ENCODE measurements at places on chromosomes 7 and 10.
A peak's percentile ranks its signal among the peaks of the same experiment; 100 is the strongest.

DNA sequence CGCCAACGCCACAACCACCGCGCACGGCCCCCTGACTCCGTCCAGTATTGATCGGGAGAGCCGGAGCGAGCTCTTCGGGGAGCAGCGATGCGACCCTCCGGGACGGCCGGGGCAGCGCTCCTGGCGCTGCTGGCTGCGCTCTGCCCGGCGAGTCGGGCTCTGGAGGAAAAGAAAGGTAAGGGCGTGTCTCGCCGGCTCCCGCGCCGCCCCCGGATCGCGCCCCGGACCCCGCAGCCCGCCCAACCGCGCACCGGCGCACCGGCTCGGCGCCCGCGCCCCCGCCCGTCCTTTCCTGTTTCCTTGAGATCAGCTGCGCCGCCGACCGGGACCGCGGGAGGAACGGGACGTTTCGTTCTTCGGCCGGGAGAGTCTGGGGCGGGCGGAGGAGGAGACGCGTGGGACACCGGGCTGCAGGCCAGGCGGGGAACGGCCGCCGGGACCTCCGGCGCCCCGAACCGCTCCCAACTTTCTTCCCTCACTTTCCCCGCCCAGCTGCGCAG is 424 bp downstream of the EGFR start:
- no peak for DNase-seq

- no peak for DNase-seq
Observed at GRCh38 chr7:99219985-99220384, 12.1 kb upstream of the KPNA7 start.

DNA sequence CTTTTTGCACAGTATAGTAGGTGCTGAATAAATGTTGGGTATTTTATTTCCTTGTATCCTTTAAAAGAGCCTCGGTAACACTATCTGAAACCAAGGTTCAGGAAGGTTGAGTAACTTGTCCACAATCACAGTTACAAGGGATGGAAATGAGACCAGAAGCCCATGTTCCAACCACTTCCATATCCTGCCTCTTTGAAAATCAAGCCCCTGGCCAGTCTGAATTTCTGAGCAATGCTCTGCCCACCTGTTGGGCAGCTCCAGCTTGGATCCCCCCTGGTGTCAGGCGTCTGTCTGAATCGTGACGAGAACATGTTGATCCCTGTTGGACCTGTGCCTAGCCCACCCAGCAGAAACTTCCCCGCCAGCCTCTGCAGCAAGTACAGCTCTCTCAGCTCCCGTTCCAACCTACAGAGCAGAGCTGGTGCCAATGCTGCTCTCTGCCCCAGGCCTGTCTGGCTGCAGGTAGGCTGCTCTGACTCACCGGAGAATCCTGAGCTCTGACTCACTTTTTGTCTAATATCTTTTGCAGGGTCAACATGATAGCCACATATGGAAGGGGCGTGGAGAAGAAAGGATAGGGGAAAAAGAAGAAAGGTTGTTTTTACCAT is 595.5 kb downstream of the INHBA start:
- DNase-seq = no peak

DNA sequence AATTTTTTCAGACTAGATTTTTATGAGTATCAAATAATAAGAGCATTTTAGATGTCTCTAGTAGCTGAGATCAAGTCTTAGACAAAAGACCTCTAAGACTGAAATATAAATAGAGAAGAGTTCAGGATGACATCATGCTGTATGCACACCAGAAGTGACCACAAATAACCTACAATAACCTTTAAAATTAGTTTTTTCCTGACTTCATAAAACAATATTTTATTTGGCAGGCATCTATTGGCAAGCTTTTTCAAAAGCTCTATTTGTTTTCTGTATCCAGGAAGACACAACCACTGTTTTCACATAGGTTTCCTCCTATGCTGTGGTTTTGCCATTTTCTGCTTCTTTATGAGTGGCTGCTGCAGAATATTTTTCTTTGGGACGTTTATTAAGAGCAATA is 359.1 kb downstream of the CRPPA start:
- no peak for DNase-seq

DNA sequence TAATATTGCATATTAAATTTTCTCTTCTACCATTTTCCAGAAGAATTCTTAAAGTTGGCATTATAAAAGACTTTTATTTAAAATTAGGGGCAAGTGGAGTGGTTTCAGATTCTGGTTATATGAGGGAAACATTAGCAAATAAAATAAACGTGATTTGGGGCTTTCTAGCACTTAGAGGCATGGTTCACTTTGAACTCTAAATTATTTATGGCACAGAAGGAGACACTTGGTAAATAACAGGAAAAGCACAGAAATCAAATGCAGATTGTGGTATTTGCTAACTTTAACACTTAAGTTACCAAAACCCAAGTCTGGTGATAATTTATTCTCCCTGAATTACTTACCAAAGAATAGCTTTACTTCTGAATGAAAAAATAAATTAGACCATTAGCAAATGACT is 134.5 kb upstream of the ETV1 start:
- DNase-seq = no peak

DNA sequence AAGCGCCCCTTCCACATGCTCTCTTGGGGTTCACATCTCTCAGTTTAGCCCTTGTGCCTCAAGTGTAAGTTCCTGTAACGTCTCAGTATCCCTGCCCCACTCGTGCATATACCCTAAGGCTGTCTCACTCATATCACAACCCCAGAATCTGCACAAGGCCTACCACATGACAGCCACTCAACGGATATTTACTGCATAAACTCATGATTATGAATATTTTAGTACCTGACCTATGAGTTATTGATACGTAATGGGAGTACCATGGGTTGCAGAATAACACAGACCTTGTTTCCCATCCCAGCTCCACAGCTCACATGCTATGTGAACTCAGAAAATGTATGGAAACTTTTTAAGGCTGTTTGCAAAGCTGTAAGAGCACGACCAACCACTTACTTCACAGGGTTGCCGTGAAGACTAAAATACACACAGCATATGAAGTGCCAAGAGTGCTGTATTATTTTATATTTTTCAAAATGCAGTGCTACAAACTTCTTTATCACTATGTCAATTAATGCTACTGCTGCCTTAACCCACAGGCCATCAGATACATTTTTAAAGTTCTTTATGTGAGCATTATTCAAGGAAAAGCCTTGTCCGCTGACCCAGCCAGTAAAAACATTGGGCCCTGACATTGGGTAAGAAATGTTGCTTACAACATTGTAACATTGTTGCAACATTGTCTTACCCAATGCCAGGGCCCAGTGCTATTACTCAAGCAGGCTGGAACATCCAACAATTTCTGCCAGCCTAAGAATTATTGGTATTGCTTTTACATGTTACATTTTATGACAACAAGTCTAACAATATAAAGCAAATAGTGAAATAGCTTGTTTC is 97.2 kb downstream of the JAZF1 start:
- no peak for DNase-seq

DNA sequence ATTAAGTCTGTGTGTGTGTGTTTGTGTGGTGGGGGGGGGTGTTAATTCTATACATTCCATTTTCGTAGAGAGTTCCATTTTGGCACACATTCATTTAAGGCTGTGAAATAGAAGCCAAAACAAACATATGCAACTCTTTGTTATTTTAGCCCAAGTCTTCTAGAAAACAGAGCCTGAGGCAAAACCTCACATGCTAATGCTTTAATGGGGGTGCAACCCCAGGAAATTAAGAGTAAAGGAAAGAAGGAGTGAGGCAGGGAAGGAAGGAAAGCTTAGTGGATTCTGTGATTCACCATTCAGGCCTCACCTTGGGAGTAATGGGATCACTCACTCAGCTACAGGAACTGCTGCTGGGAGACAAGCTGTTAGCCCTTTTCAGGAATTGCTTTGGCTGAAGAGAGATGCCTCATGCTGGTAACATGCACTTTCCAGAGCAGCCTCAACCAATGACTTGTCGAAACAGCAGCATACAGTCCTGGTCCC is 73.0 kb upstream of the CTTNBP2 start:
- DNase-seq = no peak

- no peak for DNase-seq
Observed at GRCh38 chr7:92725161-92725925, 111.0 kb downstream of the CDK6 start.

DNA sequence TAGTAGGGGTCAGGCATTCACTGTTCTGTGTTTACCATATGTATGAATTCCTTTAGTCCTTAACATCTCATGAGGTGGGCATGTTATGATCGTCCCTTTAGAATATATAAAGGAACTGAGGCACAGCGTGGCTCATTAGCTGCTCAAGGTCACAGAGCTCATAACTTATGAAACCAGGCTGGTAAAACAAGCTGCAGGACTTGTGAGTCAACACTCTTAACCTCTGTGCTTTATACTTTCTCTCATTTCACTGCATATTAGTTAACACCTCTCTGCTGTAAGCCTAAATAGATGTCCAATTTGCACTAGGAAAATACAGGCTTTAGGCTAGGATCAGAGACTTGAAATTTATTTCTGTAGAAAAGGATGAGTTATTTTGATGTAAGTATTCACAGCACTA is 180.3 kb upstream of the HDAC9 start:
- no peak for DNase-seq

- peak; percentile 61 for DNase-seq
Observed at GRCh38 chr7:129780974-129781927, 169.7 kb downstream of the NRF1 start.

DNA sequence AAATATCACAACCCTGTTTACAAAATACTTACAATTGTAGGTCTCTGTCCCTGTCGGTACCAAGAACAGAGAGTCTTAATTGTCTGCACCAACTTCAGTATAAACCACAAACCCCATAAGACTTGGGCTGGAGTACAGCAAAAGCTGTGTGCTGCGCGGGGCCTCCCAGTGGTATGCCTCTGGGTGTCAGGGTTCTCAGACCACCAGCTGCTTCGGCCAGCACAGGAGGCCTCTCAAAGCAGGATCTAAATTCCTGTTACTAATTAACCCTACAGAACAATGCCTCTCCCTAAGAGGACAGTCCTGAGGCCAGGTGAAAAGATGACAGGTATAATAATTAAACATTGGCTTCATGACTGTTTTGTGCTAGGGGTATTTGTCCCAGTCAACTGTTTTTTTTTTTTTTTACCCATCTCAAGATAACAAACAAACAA is 957 bp upstream of the SVIL start:
- DNase-seq = no peak

- DNase-seq = no peak
Observed at GRCh38 chr10:37476285-37476684, 350.9 kb downstream of the ANKRD30A start.

DNA sequence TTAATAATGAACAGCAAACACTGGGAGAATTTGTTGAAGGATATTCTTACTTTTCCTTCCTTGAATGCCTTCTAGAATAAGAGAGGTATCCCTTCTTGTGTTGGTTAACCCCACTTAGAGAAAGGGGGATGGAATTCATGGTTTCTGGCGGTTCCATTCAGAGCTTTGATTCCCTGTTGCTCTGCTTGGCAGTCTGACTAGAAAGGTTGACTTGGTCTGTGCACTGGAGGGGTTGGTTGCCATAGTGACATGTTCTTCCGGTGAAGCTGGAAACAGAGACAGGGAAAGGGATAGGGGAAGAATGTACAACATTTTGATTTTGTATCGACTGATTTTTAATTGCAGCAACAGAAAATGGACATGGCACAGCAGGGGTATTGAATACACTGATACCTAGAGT is 2.5 kb downstream of the TMEM178B start:
- DNase-seq = no peak

- peak; percentile 78 for DNase-seq
Observed at GRCh38 chr7:148914208-148914777, 30.2 kb upstream of the EZH2 start.

DNA sequence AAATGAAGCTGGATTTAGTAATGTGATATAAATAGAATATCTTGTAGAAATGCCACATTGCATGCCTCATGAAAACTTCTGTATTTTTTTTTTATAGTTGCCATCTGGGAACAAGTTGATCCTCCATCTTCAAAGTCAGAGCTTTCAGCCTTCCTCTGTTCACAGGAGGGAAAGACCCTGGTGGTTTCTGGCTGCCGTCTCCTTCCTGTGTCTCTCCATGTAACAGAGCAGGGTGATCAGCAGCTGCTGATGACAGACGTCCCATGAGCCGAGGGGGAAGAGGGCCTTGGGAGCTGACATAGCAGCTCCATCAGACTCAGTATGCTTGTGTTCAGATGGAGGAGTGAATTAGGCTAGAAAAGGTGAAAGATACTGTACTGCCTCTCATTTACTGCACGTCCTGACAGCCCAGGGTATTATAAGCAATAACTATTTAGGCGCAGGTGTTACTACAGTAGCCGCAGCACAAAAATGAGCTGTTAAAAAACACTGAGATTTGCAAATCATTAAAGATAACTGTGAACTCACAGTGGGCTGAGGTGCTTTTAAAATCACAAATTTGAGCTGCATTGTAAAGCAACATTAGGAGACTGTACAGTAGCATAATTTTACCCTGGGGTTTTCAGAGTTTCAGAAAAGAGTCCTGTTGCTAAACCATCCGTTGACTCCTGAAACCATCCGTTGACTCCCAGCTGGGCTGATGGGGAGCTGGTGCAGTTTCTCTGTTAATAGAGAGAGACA is 103.3 kb downstream of the CFAP58 start:
- no peak for DNase-seq

DNA sequence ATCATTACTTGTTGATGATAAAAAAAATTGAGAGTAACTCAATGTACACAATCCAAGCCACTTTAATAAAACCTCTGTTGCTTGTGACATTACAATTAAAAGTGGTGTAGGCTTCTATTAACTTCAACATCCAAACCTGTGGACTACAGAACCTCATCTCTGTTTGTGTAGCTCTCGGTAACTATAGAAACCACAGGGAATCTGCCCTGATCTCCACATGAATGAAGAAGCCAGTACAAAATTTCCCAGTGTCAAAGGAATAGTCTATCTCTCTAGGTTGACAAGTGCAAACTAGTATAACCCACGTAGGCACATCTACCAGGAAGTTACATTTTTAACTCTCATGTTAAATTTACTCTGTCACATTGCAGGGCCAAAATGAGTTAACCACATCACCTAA is 204.3 kb downstream of the CHCHD3 start:
- no peak for DNase-seq

- DNase-seq = no peak
Observed at GRCh38 chr7:14738086-14738485, 164.5 kb downstream of the DGKB start.

GRCh38 chr7:143408686-143409561 is at the start of gene EPHA1:
EPHA1 (minus strand) TSS chr7:143408856; CDS start chr7:143408805, 51 bp downstream.
- DNase-seq = peak; percentile 58

DNA sequence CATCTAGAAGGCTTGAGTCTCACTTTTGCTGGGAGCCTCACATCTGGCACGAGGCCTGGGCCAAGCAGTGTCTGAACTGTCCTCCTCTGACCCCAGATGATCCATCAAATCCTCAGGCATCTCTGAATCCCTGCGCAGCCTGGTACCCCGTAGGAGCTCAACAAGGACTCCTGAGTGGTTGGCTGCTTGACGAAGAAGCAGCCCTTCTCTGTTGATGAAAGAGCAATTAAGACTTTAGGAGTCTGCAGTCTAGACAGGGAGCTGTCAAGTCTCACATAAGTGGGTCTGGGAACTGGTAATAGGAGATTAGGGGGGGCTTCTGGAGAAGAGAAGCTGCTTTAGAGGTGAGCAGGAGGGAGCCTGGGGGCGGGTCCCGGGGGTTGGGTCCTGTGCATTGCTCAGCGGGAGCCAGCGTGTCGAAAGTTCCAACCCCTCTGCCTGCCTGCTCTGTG is 326.0 kb downstream of the RPS24 start:
- DNase-seq = no peak

Data from activated T-cell treated with anti-CD3 and anti-CD28 coated beads, Interleukin-2, amount 50 U/mL, for 48 hours (primary cell).